ENCODE measurements at places on chromosomes 3 and 15. TPM values are rescaled to one million over a fixed set of nuclear protein-coding genes. Genes with fewer than 3 reads are reported as not detected.
A peak's percentile ranks its signal among the peaks of the same experiment; 100 is the strongest.

- no peak for DNase-seq
These were observed 6.4 kb upstream of the EID1 start for GRCh38 chr15:48871542-48871941.

- DNase-seq: peak; percentile 48
These were observed 115.4 kb upstream of the GALNT15 start for GRCh38 chr3:16059081-16059537.

DNA sequence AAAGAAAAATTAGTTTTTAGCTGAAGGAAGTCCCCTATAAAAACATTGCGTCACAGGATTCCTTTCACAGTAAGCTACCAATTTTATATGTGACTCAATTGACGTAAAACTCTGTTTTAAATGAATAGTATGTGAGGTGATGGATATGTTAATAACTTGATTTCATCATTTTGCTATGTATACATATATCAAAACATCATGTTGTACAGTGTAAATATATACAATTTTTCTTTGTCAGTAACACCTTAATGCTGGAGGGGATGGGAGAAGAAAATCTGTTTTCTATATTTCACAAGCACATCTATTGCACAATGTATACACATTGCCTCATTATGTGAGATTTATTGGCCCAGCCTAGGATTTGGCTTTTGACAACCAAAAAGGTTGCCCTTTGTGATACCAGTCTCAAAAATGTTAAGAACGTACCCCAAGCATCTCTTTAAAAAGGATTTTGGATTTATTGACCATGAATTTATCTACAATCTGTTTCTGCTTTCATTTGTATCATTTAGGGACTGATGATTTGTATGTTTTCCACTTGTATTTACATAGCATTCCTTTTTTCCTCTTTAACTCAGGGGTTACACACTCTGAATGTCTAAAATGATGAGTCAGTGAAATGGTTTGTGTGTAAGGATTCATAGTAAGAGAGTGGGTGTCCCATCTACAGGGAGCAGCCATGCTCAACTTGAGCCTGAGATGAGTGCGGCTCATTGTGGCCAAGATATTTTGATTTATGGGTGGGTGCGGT lies 62.6 kb downstream of the CRTC3 start:
- DNase-seq: no peak

DNA sequence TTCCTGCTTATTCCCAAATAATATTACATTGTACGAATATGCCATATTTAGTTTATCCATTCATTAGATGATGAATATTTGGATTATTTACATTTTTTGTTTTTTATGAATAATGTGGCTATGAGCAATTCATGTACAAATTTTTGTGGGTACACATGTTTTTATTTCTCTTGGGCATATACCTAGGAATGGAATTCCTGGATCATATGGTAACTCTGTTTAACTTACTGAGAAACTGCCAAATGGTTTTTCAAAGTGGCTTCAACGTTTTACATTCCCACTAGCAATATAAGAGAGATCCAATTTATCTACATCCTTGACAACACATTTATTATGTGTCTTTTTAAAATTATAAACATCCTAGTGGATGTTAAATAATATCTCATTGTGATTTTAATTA lies 362.0 kb upstream of the TMCO5A start:
- no peak for DNase-seq

DNA sequence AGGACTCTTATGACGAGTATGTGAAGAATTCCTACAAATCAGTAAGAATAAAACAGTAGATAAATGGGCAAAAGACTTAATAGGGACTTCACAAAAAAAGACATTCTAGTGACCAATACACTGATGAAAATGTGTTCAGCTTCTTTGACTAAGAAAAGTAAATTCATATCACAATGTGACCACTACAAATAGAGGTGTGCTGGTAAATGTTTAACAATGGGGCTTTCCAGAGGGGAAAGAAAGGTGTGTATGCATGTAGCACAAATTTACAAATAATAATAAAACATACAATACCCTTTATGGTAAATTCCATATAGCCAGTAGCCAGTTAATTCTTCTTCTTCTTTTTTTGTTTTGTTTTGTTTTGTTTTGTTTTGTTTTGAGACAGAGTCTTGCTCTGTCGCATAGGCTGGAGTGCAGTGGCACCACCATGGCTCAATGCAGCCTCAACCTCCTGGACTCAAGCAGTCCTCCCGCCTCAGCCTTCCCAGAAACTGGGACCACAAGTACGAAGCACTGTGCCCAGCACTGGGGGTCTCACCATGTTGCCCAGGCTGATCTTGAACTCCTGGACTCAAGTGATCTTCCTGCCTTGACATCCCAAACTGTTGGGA lies 17.5 kb upstream of the NMD3 start:
- DNase-seq: no peak

DNA sequence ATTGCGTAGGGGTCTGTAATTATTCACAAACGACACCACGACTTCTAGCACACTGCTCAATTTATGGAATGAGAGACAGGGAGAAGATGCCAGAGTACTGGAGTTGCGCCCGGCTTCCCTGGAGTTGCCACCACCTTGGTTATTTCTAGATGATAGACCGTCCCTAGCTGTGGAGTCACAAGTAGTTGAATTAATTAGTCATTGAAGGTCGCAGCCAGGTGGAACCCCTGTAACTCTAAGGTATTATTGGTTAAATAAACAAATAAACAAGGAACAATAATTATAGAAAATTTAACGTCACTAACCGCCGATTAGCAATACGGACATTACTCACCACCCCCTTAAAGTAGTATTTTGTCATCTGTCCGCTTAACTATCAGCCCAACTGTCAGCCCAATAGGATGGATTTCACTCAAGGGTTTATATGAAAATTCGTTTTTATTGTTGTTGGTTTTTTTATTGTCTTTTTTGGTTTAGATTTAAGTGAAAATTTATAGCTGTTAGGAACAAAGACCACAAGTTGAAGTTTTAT lies 911 bp upstream of the AZI2 start:
- no peak for DNase-seq

DNA sequence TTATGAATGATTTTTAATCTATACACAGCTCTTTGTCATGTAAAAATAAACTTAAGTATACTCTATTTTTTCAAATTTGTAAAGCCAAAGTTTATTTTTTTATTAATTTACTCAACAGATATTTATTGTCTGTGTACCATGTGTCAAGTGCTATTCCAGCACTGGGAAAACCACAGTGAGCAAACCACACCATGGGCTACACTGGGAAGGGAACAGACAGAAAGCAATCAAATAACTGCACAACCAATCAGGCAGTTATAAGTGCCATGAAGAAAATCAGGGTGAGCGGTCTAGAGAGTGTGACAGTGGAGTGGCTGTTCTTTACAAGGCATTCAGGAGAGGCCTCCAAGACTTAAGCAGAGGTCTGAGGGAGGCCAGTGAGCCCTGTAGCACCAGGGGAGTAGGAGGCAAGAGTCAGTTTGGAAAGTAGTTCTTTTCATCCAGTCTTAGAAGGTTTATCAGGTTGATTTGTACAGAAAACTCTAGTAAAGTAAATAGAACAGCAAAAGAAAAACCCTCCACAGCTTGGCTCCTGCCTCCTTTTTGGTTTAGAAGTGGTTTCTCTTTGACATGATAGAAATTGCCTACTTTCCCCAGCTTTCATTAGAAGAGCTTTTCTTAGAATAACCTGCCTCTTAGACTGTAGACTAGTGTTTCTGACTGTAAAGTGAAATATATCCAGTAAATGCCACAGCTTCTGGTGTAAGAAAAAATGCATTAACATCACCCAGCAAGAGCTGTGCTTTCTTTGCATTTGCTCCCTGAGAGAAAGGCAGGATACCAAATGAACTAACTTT lies 13.7 kb downstream of the EIF2AK4 start:
- DNase-seq: peak; percentile 57

DNA sequence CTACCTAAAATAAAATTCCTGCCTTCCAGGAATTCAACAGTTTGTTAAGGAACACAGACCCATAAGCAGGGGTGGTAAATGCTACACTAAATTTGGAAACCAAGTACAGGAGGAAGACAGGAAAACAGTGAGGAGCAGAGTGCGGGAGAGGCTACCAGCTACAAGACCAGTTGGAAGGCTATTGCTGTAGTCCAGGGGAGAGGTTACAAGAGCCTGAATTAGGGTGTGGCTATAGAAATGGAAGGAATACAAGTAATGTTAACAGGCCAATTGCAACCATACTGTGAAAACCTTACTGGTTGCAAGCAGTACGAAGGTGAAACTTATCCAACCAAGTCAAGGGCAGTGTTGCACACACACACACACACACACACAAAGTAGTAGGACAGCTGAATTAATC lies 880 bp upstream of the ARMC8 start:
- DNase-seq: no peak

DNA sequence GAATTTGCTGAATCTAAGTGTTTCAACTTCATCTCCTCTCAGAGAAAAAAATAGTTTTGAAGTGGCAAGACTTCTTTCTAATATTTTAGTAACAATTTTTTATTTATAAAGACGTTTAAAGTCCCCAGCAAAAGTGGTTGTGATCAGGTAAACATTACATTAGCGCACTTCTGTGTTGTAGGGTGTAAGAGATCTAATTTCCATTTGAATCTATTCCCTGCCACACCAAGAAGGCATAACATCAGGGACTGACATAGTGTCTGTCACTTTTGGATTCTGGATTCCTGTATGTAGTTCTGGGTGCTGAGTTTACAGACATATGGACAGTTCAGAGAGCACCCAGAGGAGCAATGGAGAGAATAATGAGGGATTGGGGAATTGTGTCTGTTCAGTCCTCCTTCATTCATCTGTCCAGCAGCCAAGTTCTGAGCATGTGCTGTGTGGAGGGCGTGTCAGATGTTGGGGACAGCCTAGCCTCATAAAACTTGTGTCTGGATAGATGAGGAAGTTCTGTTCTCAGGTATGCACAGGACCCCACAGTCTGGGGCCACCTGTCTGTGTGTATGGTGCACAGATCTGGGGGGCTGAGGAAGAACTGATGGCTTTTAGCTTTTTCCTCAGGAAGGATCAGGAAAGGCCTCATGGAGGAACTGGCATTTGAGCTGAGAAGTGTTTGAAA lies 65.6 kb downstream of the MAP2K5 start:
- no peak for DNase-seq

- no peak for DNase-seq
These were observed 251.2 kb upstream of the CTDSPL start for GRCh38 chr3:37610529-37610928.

GRCh38 chr3:144923046-144923775 lies 951.6 kb downstream of the DIPK2A start:
- peak; percentile 12 for DNase-seq

GRCh38 chr3:136351351-136351750 lies 101.2 kb downstream of the PCCB start:
- peak; percentile 22 for DNase-seq

GRCh38 chr15:95018888-95019545 lies 787.7 kb downstream of the MCTP2 start:
- peak; percentile 81 for DNase-seq

- DNase-seq: no peak
These were observed 361 bp upstream of the LCMT2 start for GRCh38 chr15:43330780-43331087.

Gene SUSD5
- 10.1 TPM for total RNA-seq

Gene GOLGA8S
- not detected for total RNA-seq

Gene HIGD2B
- total RNA-seq: not detected

Gene LRTM1
- total RNA-seq: 0.16 TPM

Gene B3GNT5
- 11.2 TPM for total RNA-seq

Gene CCR8
- not detected for total RNA-seq

Gene XYLB
- total RNA-seq: 1.5 TPM

Gene MELTF
- 3.7 TPM for total RNA-seq

Gene ZNF860
- total RNA-seq: 0.36 TPM

Gene FBN1
- 81.2 TPM for total RNA-seq

Gene GP9
- total RNA-seq: not detected

Gene HTR3E
- total RNA-seq: 7.1 TPM

Gene CCDC12
- 20.9 TPM for total RNA-seq

Gene ITPKA
- 6.2 TPM for total RNA-seq

Gene FANCD2OS
- total RNA-seq: not detected
